Head of caudate nucleus (tissue), 42 donors: ENCODE measurements at places on chromosomes 2 and 18.

GRCh38 chr2:165745916-165746315, 48.1 kb downstream of the GALNT3 start:
- no peak for DNase-seq

DNA sequence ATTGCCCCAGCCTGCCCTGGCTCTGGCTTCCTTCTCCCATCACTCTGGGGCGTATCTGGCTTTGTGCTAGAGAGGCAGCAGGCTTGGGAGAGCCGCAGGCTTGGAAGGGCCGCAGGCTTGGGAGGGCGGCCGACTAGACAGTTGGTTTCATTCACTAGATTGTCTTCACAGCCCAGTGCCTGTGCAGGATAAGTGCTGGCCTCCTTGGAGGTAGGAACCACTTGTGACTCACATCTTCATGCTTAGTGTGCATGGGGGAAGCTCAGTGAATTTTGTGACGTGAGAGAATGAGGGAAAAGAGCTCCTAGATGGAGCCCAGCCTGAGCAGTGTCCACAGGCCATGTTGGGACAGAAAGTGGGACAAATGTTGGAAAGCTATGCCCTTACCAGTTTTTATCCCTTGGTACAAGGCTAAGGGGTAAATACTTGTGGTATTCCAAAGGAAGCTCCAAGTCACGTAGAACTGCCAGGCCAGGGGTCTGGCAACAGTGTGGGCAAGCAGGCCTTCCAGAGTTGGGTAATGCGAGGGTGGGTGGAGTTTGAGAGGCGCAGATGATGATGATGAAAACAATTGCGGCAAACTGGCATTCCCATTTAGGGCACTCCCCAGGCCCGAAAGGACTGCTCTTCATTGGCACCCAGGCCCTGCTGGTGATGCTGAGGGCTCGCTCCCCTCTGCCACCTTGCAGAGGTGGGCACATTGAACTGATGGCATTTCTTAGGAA, 100.1 kb downstream of the DDX1 start:
- no peak for DNase-seq

DNA sequence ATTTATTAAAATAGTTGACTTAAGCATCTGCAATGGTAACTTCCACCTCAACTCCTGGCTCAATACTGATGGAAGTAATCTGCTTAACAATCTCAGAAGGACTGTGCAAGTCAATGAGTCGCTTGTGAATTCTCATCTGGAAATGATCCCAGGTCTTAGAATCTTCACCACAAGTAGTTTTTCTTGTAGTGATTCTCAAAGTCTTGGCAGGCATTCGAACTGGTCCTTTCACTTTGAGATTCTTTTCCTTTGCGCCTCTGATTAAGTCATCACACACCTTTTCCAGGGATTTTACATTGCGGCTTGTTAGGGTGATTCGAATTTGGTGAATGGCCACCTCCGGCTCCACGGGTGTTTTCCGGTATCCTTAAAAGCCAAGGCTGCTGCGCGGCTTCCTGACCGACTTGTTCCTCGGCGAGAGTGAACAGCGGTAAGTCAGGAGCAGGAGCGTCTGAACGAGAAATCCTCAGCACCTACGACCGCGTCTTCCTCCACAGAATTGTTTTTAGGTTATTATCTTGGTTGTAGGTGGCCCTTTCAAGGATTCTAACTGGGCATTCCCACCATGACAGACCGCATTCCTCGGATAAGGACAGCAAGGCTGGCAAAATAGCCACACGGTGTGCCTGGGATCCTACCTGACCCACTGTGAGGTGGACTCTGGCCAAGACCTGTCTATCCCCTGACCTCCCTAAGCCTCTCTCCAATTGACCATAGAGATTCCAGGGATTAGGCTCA, 23.8 kb upstream of the SLC20A1 start:
- no peak for DNase-seq

- DNase-seq: no peak
Observed at GRCh38 chr2:204180649-204181048, 244.1 kb downstream of the ICOS start.

DNA sequence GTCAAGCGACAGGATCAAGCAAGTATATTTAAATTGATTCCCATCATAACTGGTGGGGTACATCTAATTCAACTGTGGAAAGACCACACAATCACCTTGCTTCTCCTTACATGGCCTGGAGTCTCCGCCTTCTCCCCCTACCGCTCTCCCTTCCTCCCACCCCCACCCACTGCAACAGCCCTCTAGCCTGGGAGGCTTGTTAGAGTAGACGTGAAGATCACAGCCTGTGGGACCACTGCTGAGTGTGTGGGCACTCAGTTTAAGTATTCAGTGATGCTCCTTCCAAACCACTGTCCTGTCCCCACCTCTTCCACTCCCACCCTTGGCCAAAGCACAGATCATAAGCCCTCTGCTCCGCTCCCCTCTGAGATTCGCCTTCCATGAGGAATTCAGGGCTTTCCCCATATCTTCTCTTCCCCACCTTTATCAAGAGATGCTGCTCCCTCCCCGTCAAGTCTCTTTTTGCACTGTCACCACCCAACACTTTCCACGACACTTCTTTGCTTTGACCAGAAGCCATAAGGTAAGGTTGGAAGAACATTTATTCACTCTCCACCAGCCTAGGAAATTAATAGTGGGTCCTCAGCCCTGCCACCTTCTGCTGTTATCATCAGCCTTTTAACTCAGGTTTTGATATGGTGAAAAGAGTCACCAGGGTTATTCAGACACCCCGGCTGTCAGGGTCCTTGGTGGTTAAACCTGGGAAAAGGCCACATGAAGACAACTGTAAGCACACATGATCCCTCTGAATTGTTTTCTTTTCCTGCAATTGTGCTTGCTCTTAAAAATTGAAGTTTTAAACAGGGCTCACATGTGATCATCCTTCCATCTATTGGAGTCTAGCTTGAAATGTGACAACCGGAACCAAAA, 1.7 kb downstream of the METTL4 start:
- no peak for DNase-seq

GRCh38 chr2:158935617-158936016, 32.8 kb upstream of the TANC1 start:
- no peak for DNase-seq

DNA sequence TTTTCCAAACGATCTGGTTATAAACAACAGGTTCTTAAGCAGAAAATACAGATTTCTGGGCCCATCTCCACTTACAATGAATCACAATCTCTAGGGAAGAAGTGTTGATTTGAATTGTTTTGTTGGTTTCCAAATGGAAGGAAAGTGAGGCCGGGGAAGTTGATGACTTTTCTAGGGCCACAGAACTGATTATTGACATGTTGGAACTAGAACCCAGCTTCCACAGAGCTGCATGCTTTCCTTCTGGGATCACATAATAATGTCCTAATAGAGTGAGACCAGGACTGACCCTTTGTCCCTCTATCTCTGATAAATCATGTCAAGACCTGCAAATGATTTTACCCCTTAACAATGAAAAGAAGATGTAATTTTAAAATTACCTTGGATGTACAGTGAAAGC, 332.2 kb downstream of the OSR1 start:
- DNase-seq: no peak

DNA sequence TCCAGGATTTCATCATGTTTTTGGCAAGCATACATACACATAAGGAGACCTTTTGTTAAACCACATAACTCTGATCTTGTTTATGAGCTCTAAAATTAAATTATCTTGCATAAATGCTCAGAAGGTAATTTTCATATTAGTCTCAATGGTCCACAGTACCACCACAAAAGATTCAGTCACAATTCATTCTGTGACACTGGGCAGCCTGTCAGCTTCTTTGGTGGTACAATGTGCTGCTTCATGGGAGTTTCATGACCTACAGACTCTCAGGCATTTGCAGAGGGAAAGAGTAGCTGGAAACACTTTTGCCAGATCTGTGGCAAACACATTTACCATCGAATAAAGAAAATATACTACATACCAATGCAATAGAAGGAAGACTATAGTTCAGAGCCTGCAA, 51.3 kb upstream of the ZNF397 start:
- peak; percentile 82 for DNase-seq

DNA sequence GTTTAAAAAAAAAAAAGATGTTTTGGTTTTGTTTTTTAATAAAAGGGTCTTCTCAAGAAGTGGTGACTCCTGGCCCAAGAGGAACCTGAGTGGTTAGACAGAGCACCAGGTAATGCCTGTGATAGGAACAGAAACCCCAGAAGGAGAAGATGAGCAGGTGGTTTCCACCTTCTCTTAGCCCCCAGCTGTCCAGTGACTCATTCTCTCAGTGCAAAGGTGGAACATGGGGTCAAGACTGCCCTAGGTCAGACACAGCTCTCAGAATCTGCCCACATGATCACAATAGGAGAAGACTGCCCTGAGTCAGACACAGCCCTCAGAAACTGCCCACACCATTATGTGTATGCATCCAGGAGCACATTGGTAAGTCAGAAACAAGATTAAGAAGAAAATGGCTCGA, 61.8 kb downstream of the TBC1D8 start:
- DNase-seq: no peak

GRCh38 chr2:205188239-205189138, 493.8 kb upstream of the NRP2 start:
- peak; percentile 49 for DNase-seq

- no peak for DNase-seq
Observed at GRCh38 chr2:239498981-239499634, 98.3 kb upstream of the HDAC4 start.

DNA sequence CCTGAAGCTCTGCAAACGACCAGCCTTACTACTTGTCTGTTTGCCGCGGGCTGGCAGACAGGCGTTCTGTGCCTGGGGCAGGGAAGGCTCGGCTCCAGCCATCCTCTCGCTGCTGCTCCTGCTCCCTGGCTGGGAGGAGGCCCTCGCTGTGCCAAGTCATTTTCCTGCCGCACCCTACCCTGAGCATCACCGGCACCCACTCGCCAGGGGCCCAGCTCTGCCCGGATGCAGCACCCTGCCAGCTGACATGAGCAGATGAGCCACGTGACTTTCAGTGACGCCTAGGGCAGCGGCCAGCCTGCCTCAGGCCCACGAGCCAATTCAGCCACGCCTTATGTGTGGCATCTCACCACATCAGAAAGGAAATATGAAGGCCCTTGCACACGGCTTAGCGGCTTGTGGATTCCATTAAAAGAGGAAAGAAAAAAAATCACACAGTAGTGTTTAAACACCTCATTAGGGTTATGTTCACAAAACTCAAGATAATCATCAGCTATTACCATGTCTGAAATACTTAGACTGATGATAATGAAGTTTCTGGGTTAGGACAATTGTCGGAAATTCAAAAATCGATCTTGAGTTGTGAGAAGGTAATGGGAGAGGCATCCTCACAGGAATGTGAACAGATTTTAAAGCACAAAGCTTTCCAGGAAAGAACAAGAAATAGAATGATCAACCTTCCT, 250.5 kb downstream of the TWIST2 start:
- no peak for DNase-seq

- no peak for DNase-seq
Observed at GRCh38 chr18:37836071-37836970, 270.7 kb upstream of the CELF4 start.

- DNase-seq: no peak
Observed at GRCh38 chr18:79680100-79680879, 687 bp downstream of the CTDP1 start.

DNA sequence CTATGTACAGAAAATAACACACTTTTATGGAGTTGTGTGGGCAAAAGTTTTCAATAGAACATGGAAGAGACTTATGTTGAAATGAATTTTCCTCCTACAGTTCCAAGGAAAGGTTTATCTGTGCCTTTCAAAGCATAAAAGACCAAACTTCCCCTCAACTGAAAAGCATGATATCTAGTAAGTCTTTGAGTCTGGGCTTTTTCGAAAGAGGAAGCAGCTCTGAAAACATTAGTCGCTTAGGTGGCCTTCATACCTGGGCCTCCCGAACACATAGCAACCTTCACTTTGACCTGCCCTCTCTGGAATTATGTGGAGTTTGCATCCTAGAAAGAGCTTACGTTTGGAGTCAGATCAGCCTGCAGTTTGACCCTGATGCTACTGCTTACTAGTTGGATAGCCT, 4.8 kb upstream of the CAPN14 start:
- DNase-seq: no peak

DNA sequence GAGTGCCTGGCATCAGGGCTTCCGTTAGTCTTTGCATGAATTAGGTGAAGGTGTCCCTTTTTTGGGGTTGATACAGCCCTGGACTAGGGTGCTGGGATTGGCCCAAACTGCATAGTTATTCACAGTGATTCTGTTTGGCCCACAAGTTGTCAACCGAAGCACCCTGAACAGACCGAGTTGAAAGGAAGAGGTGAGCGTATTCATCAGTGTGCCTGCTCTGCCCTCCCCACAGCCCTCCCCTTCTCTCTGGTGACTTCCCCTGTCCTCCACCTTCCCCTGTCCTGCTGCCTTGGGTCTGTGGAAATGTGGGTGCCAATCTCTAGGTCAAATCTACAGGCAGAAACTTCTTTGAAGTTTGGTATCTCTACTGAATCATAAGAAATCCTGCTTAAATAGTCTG, 330.5 kb downstream of the DYSF start:
- no peak for DNase-seq

GRCh38 chr2:207531032-207531952, 1.5 kb downstream of the CREB1 start:
- DNase-seq: no peak

DNA sequence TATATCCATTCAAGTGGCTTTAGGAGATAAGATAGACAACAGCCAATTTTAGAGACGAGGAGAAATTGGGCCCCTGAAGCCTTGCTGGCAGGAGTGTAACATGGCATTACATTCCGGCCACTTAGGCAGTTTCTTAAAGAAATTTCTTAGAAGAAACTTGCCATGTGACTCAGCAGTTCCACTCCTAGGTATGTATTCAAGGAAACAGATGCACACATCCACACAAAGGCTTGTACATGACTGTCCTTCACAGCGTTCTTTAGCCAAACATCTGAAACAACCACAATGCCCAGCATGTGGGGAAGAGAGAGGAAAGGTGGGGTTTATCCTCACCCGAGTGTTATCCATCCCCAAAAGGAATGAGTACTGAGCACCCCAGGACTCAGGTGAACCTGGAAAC, 107.1 kb downstream of the NFATC1 start:
- DNase-seq: no peak

DNA sequence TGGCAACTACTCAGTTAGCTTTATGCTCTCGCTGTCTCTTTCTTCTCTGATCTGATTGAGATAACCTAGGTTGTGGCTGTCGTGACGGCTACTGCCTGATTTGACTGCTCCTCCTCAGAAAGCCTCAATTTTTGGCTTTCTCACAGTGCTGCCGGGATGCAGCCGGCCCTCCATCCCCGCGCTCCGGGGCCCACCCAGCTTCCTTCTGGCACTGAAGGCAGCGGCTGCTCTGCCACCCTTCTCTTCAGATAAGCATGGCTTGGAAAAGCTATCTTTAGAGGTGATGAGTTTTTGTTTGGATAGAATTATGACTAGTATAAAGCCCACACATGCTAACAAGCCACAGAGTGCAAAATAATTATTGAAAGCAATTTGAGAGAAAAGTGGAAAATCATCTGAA, 102.5 kb downstream of the DPP4 start:
- DNase-seq: no peak

GRCh38 chr18:79954791-79955190, 3.3 kb upstream of the SLC66A2 start:
- DNase-seq: peak; percentile 50

GRCh38 chr2:227862741-227863588, 8.5 kb upstream of the DAW1 start:
- DNase-seq: peak; percentile 39
